Motor neuron (in vitro differentiated cells): ENCODE measurements at places on chromosomes 7 and 10.
A peak's percentile ranks its signal among the peaks of the same experiment; 100 is the strongest.

DNA sequence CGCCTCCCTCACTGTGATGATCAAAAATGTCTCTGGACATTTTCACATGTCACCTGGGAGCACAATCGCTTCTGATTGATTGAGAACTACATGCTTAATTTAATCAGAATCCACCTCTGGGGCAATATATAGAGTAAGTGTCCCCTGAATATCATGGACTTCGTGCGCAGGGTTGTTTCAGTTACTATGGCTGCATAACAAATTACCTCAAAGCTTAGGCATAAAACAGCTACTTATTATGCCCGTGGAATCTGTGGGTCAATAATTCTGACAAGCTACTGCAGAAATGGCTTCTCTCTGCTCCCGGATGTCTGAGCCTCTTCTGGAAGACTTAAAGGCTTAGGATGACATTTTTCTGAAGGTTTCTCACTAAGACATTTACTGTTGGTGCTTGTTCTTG lies 334.4 kb downstream of the GPR158 start:
- peak; percentile 92 for ATAC-seq

DNA sequence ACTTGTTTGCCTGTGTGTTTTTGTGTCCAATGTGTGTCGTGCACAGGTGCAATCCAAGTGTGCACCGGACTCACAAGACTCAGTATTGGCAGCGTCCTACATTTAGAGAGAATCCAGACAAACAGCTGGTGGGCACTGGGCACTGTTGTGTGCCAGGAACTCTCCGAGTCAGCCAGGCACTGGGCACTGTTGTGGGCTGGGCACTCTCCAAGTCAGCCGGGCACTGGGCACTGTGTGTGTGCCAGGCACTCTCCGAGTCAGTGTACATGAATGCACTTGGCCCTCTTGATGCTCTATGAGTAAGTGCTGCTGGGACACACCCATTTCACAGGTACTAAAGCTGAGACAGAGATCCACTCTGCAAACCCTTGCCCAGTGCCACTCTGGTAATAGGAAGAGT lies 303.5 kb downstream of the PTPRN2 start:
- no peak for ATAC-seq

GRCh38 chr7:159031750-159032149 lies 112.9 kb downstream of the VIPR2 start:
- no peak for ATAC-seq

DNA sequence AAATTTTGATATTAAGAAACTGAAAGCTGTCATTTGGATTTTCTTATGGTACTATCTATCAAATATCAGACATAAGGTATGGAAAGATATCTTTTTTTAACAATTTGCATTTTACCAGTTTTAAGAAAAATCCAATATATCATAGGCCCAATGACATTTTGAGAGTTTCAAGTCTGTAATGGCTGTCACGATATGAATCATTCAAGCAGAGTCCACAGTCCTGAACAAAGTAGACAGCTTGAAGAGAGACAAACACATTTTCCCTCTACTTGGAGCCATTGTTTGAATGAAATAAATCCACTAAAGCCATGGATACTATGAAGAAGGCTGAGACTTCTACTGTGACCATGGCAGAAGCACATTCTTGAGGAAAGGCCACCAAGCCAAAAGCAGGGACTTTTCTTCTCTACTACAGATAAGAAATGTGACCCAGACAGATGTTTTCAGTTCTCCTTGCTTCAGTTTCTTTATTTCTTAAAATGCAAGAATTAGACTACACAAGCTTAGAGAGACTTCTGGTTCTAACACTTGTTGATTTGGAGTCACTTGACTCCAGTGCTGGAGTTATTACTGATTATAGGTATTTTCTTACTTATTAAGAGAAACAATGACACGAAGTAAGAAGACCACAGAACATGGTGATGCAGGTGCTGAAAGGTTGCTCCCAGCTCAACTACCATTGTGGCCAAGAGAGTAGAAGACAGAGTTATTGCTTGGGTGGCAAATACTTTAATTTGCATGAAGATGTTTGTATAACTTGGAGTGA lies 429.1 kb downstream of the KIF20B start:
- no peak for ATAC-seq

GRCh38 chr10:132687893-132688579 lies 97.9 kb downstream of the NKX6-2 start:
- no peak for ATAC-seq

GRCh38 chr7:158301207-158301606 lies 286.4 kb downstream of the PTPRN2 start:
- ATAC-seq = peak; percentile 66

GRCh38 chr7:127250312-127251035 lies 2.3 kb downstream of the GRM8 start:
- no peak for ATAC-seq

DNA sequence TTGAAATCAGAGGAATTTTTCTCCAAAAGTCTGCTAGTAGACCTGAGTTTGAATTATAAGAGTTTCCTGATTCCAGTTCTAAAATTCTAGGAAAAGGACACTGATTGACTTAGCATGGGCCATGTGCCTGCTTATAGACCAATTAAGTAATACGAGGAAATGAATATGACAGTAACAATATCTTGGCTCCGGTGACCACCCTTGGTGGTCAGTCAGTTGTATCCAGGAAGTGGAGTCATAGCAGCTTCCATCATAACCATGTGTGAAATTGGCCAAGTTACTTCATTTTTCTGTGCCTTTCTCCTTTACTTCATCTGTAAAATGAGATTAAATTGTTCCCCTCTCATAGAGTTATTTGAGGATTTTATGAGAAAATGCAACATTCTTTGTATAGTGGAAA lies 66.9 kb downstream of the MTPAP start:
- no peak for ATAC-seq

- ATAC-seq = no peak
These were observed 43.7 kb upstream of the FAM180A start for GRCh38 chr7:135792363-135792668.

DNA sequence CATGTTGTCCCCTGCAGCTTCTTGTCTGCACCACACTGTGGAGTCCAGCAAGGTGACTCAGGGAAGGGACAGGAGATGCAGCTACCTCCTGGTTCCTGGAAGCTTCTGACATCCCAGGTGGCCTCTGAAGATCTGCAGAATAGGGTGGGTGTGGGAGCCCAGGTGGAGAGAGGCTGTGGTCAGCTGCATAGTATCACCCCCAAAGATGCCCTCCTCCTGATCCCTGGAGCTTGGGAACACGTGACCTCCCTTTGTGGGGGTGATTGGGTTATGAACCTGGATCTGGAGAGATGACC lies 25.4 kb downstream of the CALML3 start:
- ATAC-seq = no peak

GRCh38 chr10:132884691-132885271 lies 57.6 kb downstream of the CFAP46 start:
- no peak for ATAC-seq
